ENCODE measurements at places on chromosomes 2 and 18. TPM values are rescaled to one million over a fixed set of nuclear protein-coding genes. Genes with fewer than 3 reads are reported as not detected.

REEP1 gene
- total RNA-seq: 0.26 TPM

DNA sequence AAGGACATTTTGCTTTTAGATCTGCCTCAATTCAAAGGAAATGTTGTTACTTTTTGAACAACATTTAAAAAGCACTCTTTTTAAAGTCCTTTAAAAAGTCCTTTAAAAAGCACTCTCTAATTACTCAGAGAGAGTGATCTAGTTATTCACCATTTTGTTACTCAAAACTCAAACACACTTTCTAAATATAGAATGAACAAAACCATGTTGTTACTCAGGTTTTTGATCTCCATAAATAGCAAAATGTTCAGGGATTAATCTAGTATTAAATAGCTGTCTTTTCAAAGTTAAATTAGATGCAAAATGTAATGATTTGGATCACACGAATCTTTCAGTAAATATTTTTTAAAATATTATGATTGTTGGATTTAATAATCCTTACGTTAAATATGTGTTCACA is 143.5 kb upstream of the BOD1L2 start:
- no peak overlapping the region for H3K27ac ChIP-seq
- no peaks in the 10 kb centered on the region for H3K27me3 ChIP-seq
- no peaks in the 10 kb centered on the region for H3K36me3 ChIP-seq
- DNase-seq: no peak
- H3K4me1 ChIP-seq: peaks cover 44% of the 10 kb centered on the region
- no peak overlapping the region for H3K4me3 ChIP-seq

- H3K4me3 ChIP-seq: peak overlapping the region; percentile 98
- peaks cover 22% of the 10 kb centered on the region for H3K27me3 ChIP-seq
- peaks cover 23% of the 10 kb centered on the region for H3K4me1 ChIP-seq
Measured at GRCh38 chr2:158458617-158458920, 1.8 kb downstream of the PKP4 start.

GRCh38 chr2:84817239-84817655 is 63.6 kb downstream of the TRABD2A start:
- H3K27ac ChIP-seq: peak overlapping the region; percentile 45
- peaks cover 29% of the 10 kb centered on the region for H3K4me1 ChIP-seq
- no peak overlapping the region for H3K4me3 ChIP-seq
- no peaks in the 10 kb centered on the region for H3K27me3 ChIP-seq

DNA sequence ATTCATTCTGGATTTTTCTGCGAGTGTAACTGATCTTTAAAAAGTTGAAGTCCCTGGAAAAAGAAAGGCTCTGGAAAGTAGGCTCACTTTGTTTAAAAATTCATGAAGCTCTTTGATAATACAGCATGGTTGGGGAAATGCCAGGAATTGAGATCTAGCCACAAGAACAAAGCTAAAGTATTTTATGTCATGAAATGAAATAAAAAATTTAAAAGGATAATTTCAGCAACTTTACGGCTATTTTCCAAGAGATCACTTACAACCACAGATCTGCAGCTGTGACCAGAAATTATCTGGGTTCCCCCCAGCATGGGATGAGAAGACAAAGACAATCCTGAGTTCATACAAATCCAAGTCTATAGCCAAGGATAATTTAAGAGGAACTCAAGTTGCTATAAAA is 25.3 kb upstream of the RFX8 start:
- no peaks in the 10 kb centered on the region for H3K27me3 ChIP-seq
- DNase-seq: no peak
- H3K27ac ChIP-seq: no peak overlapping the region
- no peak overlapping the region for H3K4me3 ChIP-seq
- no peaks in the 10 kb centered on the region for H3K36me3 ChIP-seq

- no peak overlapping the region for H3K27ac ChIP-seq
- no peaks in the 10 kb centered on the region for H3K36me3 ChIP-seq
- DNase-seq: no peak
- peaks cover 4% of the 10 kb centered on the region for H3K27me3 ChIP-seq
- no peaks in the 10 kb centered on the region for H3K4me1 ChIP-seq
Measured at GRCh38 chr2:106282462-106283170, 88.5 kb upstream of the UXS1 start.

GALNT5 gene
- total RNA-seq: not detected

GRCh38 chr2:237682856-237683670 is 55.7 kb downstream of the LRRFIP1 start:
- H3K27me3 ChIP-seq: no peaks in the 10 kb centered on the region
- H3K27ac ChIP-seq: no peak overlapping the region
- H3K4me3 ChIP-seq: no peak overlapping the region
- H3K36me3 ChIP-seq: peaks cover 2% of the 10 kb centered on the region
- no peak for DNase-seq
